ENCODE measurements at places on chromosomes 6 and 20.

DNA sequence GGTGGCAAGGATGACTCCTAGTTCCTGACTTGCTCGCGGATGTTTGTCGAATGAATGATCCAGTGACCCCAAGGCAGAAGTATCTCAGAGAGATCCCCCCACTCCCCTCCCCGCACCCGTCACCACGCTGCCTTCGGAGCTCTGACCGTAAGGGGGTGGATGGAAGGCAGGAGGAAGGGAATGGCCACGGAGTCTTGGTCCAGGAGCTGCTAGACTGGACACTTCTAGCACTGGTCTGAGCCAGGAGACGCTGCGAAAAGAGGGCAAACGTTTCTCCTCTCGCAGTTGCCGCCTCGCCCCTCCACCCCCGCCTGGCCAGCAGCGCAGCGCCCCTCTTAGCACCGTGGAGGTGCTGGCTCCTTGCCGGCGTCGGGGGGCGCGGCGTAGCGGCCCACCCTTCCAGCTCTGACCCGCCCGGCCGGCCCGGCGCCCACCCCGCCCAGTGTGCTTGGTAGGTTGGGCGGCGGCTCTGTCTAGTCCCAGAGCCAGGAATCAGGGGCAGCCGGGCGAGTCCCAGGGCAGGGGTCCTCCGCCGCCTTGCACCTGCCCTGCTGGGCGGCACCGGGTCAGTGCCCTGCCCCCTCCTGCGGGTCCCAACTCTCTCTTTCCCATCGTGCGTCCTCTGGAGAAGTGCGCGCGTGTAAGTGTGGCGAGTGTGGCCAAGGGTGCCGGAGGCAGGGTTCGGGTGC is 2.4 kb upstream of the DBNDD2 start:
- DNase-seq = no peak

GRCh38 chr6:169857343-169858292 is 106.2 kb downstream of the ERMARD start:
- DNase-seq = no peak

DNA sequence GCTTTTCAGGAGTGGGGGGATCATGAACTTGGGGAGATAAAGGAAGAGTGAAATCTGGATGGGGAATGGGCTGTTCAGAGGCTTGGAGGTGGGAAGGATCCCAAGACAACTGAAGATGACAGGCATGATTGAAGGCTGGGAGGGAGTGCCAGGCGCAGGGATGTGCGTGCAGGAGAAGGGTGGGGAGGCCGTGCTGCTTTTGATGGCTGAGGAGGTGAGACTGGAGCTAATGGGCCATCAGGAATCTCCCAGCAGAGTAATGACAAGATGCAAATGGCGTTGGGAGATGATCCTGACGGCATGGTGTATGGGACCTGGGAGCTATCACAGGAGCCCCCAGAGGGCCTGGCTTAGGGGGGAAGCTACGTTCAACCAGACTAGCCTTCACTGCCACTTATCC is 1.6 kb downstream of the CPNE5 start:
- no peak for DNase-seq

- no peak for DNase-seq
Measured at GRCh38 chr20:2212456-2213015, 83.3 kb upstream of the TGM3 start.

- DNase-seq = no peak
Measured at GRCh38 chr6:126372626-126373025, 32.7 kb downstream of the CENPW start.

- DNase-seq = no peak
Measured at GRCh38 chr20:36540551-36541211, 638 bp upstream of the MYL9 start.

- no peak for DNase-seq
Measured at GRCh38 chr6:65671922-65672321, 35.1 kb downstream of the EYS start.

DNA sequence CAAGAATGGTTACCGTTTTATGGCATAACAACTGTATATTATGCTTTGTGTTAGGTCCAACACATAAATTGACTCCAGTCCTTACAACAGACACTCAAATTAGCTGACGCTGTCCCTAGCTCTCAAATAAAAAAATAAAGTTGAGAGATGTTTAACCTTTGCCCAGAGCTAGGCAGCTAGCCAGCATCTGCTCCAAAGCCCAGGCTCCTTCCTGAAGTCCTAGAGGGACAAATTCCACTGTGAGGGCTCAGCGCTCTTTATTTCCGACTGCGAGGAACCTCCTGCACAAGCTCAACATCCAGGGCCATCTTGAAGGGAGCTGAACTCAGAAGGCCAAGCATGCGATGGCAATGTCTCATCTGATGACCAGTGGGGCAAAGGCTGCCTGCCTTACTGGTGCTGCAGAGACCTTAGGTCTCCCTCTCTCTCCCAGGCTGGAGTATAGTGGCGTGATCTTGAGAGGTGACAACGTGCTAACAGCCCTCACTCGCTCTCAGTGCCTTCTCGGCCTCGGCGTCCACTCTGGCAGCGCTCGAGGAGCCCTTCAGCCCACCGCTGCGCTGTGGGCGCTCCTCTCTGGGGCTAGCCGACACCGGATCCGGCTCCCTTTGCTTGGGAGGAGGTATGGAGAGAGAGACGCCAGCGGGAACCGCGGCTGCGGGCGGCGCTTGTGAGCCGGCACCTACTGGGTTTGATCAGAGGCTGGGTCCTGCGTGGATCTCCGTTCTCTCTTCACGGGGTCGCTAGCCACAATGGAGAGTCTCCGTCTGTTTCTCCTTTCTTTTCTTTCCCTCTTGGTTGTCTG is 24.7 kb upstream of the GFOD1 start:
- no peak for DNase-seq

- DNase-seq = no peak
Measured at GRCh38 chr6:136980070-136980469, 58.0 kb downstream of the SLC35D3 start.

DNA sequence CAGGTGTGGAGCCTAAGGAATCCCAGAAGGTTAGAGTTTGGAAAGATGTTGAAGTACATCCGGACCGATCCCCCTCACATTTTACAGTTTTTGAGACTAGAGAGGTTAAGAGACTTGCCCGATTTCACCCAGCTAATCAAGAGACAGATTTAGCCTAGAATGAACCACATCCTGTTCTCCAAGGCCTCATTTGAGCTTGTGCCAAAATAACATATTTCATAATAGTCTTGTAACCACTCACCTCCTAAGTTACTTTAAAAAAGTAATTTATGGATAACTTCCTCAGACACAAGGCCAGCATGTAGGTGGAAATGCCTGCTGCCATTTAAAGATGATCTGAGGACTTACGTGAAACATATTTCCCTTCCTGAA is 39.8 kb upstream of the ARHGAP18 start:
- peak; percentile 62 for DNase-seq

DNA sequence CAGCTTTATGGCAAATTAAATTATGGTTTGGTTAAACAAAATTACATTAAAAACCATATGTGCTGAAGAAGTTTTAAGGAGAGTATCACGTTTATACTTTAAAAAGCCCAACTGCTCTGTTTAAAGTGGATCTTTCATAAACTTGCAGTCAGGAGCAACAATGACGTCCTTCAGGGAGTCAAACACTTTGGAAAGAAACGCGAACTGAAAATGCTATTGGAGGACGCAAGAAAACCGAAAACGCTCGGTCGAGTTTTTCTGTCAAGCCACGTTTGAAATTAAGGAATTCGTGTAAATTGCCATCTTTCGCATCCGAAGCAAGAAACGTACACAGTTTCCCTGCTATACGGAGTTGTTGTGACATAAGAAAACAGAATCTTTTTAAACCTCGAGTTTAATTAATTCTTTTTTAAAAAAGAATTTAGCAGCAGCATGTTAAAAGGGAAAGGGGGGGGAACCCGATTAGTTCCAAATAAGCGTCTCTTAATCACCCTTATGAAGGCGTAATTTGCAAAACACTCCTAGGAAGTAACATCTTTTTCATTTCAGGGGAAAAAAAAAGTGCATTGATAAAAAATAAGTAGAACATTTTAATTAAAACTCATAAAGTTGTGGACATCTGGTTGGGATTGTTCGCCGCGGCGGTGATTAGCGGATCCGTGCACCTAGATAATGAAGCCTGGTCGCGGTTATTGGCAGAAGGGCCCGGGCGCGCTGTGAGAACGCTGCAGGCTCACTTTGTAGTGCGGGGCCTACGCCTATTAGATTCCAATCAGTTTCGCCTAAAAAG is 295.4 kb downstream of the TFAP2C start:
- no peak for DNase-seq

GRCh38 chr6:140346428-140346827 is 972.0 kb upstream of the CITED2 start:
- no peak for DNase-seq

GRCh38 chr6:148629592-148630465 is 117.0 kb upstream of the UST start:
- no peak for DNase-seq

- no peak for DNase-seq
Measured at GRCh38 chr6:160853946-160854345, 137.6 kb upstream of the MAP3K4 start.

DNA sequence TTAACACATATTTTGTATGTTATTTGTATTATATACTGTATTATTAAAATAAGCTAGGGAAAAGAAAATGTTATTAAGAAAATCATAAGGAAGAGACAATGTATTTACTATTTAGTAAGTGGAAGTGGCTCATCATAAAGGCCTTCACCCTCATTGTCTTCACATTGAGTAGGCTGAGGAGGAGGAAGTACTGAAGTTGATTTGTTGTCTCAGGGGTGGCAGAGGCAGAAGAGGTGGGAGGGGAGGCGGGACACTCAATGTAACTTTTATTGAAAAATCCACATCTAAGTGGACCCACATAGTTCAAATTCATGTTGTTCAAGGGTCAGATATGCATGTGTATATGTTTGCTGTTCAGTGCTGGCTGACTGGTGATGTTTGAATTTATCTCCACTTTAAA is 210.2 kb upstream of the CITED2 start:
- DNase-seq = no peak

DNA sequence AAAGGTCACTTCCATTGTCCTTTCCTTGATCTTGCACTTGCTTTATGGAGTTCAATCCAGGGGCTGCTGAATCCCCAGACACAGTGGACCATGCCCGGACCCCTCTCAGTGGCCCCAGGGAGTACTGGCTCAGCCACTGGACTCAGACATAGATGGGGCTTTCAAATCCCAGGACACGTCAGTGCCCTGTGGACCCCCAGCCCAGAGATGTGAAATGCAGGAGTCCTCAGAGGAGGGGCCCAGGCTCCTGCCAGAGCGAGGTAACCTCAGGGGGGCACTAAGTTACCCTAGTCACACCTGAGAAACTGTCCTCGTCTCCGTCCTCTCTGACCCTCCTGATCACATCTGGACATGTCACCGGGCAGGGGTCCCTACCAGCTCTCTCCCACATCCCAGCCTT is 18.7 kb upstream of the APMAP start:
- no peak for DNase-seq

DNA sequence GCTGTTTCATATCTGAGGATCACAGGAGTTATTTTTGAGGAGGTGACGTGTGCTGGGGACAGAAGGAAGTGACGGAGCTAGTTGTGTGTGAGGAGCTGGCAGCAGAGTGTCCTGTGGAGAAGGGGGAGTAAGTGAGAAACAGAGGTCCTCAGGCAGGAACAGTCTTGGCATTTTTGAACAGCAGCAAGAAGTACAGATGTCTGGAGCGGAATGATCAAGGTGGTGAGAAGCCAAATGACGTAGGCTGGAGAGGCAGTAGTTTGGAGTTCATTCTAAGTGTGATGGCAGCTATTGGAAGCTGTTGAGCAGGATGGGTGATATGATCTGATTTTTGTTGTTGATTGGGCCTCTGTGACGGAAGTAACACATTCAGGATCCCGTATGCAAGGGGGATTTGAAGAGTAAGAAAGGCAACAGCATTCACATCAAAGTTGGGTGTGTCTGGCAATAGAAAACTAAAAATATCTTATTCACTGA is 52.3 kb downstream of the SOBP start:
- DNase-seq = no peak

DNA sequence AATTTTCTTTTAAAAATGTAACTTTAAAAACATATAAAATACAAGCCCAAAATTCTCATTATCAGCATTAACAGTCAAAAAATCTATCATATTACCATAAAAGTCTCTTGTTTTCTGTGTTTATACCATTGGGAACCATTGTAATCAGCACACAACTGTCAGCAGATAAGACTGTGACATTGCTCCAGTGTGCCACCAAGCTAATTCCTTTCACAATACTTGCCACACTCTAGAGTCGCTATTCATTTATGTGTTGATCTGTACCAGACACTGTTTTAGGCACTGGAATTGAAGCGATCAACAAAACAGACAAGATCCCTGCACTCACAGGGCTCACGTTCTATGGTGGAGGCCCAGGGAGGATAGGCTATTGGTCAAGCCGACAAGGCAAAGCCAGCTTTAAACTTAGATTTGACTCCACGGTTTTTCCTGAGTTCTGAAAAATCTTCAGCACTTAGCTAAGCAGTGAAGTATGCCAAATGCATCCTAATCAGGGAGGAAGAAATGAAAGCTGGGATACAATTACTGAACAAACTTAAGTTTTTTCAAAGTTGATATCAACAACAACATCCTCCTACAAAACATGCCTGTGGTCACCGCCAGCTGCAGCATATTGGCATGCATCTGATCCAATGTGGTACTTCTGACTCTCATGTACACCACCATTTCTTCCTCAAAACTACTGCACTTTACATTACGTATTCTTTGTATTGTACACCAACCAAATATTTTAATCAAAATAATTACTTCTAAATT is 60.5 kb downstream of the GMDS start:
- no peak for DNase-seq

- no peak for DNase-seq
Measured at GRCh38 chr20:36135159-36135558, 19.4 kb upstream of the EPB41L1 start.

DNA sequence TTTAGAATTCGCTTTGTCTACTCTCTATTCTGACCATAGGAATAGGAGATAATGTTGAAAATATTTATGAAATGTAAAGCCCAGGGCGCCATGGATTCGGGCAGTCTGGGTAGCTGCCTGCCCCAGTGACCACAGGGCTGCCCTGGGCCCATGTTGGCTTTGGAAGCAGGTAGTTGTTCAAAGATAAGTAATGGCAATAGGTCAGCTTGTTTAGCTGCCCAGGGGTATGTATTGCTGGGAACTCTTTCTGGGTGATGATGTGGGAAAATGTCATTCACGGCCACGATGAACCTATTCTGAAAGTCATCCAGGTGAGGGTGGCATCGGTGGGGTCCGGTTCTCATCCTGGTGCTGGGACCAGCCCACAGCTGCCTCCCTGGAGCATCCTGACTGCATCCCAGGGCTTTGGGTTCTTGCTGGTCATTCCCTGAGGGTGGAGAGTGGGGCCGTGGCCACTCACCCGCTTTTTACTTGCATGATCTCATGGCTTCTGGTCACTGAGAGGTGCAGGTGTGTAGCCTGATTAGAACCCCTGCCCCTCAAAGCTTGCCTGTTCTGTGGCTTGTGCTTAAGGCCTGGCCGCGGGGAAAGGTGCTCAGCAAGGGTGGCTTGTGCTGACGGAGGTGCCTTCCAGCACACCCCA is 102.8 kb downstream of the ERMARD start:
- DNase-seq = no peak

DNA sequence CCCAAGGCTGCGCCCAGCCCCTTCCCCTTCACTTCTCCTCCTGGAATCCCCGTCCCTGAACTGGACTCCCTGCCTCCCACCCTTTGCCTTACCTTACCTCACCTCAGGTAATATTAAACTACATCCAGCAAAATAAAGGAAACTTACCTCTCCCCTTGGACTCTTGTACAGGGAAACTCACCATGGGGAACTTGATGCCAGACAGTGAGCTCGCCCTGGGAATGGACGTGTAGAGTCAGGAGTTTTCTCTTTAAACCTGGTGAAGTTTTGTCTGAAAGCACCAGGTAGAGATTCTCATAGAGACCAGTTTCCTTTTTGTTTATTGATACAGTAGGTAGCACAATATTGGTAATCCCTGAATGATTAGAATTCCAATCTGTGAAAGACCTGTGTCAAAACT is 544 bp upstream of the HLA-C start:
- DNase-seq = no peak

GRCh38 chr6:116328528-116328903 is 42.2 kb upstream of the DSE start:
- no peak for DNase-seq
